ENCODE measurements at places on chromosomes 4 and X.

- no peak for DNase-seq
Measured at GRCh38 chr4:170012629-170012958, 13.6 kb downstream of the MFAP3L start.

DNA sequence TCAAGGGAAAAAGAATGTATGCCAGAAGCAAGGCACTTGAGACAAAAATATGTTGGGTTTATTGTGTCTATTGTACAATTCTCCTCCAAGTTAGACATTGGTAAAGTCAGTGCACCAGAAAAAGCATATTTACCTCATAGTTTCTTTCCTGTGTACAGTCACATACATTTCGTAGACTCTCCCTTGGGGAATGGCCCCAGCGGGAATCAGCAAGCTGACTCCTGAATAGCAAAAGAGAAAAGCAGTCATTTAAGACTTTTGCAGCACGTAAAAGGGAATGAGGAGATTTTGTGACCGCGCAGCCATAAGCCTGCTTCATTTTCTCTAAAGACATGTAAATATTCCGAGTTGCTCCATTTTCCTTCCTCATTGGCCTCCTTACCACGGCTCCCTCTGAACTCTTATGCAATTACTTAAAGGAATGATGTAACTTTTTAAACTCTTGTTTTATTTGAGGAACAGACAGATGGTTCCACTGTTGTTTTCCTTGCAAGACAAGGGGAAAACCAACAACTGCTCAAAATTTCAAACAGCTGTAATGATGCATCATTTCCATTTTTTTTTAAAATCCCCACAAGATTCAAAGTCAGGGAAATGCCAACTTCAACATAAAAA is 332.7 kb downstream of the UNC5C start:
- no peak for DNase-seq

GRCh38 chr4:39384563-39384962 is 18.4 kb upstream of the RFC1 start:
- DNase-seq, result no peak

GRCh38 chr4:78222575-78223186 is 165.6 kb downstream of the FRAS1 start:
- no peak for DNase-seq

DNA sequence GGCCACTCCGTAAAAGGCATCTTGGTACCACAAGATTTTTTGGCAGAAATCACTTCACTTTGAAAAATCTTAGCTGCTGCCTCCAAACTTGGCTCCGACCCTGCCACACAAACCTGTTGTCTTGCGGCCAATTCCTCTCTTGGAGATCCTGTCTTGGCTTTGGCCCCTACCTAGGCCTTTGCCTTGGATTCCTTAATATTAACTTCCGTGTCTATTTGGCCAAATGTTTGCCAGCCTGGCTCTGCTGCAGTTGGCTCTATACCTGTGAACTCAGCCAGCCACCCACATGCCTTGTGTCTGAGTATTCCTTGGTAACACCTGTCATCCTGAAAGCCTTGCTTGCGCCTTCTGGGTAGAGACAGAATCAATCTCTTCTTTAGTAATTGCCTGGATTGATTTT is 12.5 kb downstream of the GRXCR1 start:
- no peak for DNase-seq

GRCh38 chr4:21946858-21947257 is 1.7 kb downstream of the KCNIP4 start:
- no peak for DNase-seq

GRCh38 chr4:94798808-94799207 is 41.1 kb downstream of the BMPR1B start:
- no peak for DNase-seq

- no peak for DNase-seq
Measured at GRCh38 chr4:166518776-166519175, 645.7 kb downstream of the TLL1 start.

DNA sequence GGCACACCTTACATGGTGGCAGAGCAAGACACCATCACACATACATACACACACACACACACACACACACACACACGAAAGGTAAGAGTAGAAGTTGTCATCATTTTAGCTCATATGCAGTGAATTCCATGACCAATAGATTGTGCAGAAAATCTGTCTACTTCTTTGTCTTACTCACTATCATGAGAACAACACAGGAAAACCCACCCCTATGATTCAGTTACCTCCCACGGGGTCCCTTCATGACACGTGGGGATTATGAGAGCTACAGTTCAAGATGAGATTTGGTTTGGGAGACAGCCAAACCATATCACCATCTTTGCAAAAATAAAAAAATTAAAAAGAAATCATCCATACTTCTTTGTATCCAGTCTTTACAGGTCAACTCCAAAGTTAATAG is 221.1 kb downstream of the BMPR1B start:
- DNase-seq, result no peak

DNA sequence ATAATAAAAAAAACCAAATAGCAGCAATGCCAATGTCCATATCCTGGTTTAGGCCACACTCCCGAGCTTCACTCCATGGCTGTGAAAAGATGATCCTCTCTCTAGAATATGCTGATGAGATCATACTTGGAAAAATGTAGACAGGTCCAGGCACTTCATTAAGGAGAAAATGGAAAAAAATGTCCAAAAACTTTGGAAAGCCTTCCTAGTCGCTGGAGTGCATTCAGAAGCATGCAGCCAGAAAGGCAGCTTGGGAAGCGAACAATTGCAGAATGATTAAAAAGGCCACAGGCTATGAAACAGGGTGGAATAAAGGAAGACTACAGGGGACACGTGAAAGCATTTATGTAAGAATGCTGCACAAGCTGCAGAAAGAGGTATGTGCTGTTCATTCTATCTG is 165.6 kb upstream of the HCCS start:
- DNase-seq, result no peak
